Amniotic stem cell (primary cell): ENCODE measurements at places on chromosomes 3 and 15.

GRCh38 chr3:149581681-149582370 lies 76.0 kb downstream of the WWTR1 start:
- peak; percentile 53 for DNase-seq

DNA sequence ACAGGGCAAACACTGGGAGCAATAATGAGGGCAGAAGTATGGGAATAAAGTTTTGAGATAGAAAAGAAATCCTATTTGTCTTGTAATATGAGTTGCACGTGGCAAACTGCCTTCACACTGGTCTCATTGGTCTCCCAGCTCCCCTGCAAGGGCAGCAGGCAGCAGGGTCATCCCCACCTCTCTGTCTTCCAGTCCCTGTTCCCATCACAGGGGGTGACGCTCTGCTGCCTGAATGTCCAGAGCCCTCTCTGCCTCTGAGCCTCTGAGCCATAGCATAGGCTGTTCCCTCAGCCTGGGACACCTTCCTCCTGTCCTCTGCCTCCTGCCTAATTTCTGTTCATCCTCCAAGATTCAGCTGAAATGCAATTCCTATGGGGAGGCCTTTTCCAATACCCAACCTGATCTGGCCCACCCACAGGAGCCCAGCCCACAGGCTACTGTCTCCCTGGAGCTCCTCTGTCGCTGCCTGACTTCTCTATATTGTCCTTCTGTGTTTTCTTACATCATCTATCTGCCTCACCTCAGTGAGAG lies 12.1 kb upstream of the SKOR1 start:
- DNase-seq = no peak

- DNase-seq = peak; percentile 77
These were observed 440.2 kb downstream of the LPP start for GRCh38 chr3:188594139-188594538.

DNA sequence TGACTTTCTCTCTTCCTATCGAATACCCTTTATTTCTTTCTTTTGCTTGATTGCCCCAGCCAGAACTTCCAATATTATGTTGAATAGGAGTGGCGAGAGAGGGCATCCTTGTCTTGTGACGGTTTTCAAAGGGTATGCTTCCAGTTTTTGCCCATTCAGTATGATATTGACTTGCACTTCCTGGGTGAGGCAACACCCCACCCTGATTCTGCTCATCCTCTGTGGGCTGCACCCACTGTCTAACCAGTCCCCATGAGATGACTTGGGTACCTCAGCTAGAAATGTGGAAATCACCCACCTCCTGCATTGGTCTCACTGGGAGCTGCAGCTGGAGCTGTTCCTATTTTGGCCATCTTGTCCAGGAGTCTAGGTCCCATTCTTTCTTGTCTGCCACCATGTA lies 44.8 kb upstream of the KCNH8 start:
- DNase-seq = no peak

DNA sequence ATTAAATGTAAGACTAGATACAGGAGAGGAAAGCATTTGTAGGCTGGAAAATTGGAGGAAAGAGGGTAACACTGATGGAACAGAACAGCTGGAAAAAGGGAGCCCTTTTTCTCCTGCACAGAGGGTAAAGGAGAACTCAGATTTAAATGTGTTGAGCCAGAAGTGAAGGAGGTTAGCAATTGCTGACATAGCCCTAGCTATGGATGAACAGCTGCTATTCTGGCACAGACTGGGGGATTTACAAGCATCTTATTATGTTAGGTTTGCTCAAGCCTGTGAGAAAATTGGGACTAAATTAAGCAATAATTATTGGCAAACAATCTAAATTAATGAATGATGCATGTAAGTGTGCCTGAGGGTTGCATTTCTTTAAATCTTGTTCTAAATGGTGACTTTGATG lies 40.6 kb upstream of the PRR20G start:
- no peak for DNase-seq

DNA sequence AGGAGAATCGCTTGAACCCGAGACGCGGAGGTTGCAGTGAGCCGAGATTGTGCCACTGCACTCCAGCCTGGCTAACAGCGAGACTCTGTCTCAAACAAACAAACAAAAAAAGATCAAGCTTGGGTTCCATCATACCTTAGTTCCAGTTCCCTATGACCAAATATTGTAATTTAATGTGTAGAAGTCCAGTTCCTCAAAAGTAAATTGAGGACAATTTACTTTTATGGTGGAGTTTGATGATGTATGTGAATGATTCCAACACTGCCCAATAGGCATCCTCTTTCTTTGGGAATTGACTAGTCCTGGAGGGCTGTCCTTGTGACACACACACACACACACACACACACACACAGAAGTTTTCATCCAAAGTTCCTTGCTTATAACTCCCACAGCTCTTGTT lies 2.8 kb upstream of the PKM start:
- DNase-seq = no peak

DNA sequence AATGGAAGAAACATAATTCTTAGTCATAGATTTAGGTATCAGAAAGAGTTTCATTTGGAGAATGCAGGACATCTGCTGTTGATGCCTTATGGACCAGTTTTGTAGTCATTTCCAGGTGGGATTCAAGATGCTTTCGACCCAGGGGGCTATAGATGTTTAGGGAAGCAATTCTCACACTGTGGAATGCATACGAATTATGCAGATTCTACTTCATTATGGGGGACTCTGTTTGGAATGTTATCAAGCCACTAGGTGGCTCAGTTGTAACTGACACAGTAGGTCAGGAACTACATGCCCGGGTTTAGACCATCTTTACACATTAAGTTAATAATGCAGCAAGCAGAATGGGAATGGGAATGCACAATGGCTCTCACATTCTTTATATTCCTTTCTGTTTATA lies 1359.8 kb downstream of the ZPLD1 start:
- no peak for DNase-seq

DNA sequence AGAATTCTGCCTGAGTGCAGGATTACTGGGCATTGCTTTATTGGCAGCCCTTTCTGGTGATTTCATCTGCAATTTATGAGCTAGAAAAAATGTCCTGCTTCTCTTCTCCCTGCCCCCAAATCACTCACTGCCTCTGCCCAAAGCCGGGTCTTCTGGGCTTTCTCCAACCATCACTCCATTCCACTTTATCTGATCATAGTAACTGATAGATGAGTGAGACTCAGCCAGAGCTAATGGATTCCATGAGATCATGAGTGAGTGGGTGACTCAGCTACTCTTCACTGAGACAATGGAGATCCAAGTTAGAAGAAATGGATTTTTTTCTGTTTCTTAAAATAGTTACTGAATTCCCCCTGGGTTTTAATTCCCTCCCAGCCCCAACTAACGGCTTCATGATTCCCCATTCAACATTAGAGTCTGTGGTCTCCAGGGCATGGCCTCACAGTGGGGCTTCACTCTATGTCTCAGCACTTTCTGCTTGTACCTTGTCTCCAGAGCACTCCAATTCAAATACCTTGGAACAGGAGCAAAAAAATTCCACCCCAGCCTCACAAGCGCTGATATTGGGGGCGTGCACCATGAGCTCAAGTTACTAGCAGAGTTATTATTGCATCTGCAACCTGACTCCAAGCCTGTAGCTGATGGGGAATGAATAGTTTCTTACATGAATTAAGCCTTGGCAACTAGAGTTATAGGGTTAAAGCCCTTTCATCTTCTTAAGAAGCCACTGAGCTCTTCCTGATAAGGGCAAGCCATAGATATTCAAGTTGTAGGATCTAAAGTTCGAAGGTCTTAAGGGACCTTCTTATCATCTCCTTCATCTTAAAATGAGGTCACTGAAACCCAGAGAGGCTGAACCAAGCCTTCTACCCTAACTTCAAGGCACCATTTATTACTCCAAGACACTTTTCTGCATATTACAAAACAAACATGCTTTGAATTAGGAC lies 85.9 kb downstream of the AGBL1 start:
- DNase-seq = no peak

DNA sequence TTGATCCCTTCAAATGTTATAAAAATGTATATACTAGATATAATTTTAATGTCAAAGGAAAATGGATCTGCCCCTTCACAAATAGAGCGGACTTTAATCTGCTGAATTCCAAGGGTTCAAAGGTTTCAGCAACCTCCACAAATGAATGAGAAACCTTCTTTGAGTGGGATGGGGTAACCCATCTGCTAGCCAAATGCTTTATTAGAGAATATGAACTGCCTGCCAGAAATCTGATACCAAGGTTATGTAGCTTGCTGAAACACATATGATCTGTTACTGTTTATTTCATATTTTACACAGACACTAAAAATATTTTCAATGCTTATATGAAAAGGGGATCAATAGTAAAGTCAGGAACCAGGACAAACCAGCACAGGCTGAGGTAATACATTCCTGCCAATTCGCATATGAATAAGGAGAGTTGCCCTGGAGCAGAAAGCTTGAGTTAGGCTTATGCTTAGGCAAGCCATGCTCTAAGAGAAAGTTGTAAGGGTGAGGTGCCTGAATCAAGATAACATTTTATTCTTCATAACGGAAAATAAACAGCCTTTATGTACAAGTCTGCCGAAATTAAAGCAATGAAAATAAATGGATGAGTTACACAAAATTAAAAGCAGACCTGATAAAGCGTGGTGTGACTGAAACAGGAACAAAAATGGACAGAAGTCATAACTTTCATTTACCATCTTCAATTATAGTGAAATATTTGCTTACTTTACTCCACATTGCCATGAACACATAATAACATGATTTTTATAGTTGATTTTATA lies 26.5 kb downstream of the PLOD2 start:
- DNase-seq = no peak

DNA sequence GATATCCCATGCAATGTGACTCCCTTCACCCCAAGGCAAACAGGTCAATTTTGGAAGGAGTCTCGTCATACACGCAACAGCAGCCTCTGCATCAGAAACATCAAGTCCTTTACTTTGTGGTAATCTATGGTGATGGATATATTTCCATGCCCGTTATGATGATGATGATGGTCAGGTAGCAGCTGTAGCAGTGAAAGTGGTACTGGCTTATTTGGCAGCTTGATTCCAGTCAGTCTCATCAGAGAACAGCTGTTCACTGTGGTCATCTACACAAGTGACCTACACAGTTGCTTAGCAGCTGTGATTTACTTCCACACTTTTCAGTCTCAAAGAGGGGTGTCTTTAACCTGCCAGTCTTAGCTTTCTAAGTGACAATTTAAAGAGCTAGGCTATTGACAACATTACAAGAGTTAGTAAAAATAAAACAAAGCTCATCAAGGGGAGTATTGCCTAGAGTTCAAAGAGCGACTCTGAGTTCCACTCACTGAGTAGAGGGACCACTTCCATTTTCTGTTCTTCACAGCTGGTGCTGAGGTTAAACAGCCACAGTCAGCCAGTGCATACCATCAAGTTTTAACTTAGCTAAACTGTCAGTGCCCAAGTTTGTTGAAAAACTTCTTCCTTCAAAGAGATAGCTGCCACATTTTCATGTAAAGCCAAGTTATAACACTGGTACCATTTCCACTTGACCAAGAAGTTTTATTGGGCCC lies 587.4 kb upstream of the KCNMB2 start:
- DNase-seq = no peak

- no peak for DNase-seq
These were observed 1.6 kb downstream of the DNAJC13 start for GRCh38 chr3:132418916-132419315.

GRCh38 chr3:51398595-51399310 lies 7.7 kb downstream of the RBM15B start:
- no peak for DNase-seq

GRCh38 chr15:42065033-42065432 lies 29.3 kb downstream of the PLA2G4D start:
- no peak for DNase-seq

- DNase-seq = no peak
These were observed 54.1 kb downstream of the LPP start for GRCh38 chr3:188207941-188208515.

DNA sequence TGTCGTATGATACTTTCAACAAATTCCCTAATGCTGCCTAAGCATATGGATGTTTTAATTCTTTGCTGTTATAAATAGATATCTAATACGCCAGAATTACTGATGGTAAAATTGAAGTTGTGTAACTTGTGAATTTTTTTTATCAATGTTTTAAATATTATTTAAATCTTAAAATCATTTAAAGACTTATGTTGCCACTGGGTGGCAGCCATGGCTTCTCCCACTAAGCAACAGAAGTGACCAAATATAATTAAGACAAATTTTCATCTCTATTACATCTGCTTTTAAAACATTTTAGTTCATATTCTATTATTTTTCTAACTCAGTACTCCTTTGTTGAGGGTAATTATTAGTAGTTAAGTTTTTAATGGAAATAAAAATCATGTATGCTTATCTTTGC lies 8.1 kb upstream of the IL20RB start:
- no peak for DNase-seq

GRCh38 chr15:25403771-25404170 lies 35.1 kb downstream of the UBE3A start:
- DNase-seq = no peak

DNA sequence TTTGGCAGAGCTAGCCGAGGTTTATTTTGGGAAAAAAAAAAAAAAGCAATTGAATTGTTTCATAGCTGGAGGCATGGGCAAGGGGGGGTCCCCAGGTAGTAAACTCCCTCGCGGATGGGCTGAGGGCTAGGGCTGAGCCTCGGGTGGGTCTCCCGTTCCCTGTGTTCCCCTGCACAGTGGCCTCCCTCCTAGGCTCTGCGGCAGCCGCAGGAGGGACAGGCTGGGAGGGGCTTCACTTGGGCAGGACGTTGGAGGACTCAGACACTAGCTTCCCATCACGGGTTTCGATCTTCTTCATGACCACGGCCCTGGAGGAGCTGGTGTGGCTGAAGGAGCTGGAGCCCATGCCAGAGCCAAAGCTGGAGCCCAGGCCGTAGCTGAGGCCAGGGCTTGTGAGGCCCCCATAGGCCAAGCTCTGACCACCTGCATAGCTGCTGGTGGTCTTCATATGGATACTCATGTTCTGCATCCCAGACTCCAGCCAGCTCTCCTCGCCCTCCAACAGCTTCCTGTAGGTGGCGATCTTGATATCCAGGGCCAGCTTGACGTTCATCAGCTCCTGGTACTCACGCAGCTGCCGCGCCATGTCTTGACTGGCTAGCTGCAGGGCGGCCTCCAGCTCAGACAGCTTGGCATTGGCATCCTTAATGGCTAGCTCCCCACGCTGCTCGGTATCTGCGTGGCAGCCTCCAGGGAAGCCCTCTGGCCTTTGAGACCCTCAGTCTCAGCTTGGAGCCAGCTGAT lies 64.0 kb upstream of the CDAN1 start:
- no peak for DNase-seq

GRCh38 chr3:130758624-130759369 lies 12.2 kb upstream of the PIK3R4 start:
- no peak for DNase-seq

- no peak for DNase-seq
These were observed 15.6 kb downstream of the CADM2 start for GRCh38 chr3:84974347-84974746.
